ENCODE measurements at places on chromosomes 12 and 14. TPM values are rescaled to one million over a fixed set of nuclear protein-coding genes. Genes with fewer than 3 reads are reported as not detected.

The CAPZA3 gene
- total RNA-seq = not detected

The KRT78 gene
- 10.8 TPM for total RNA-seq

The MIP gene
- total RNA-seq = not detected

The CCDC184 gene
- 2.1 TPM for total RNA-seq

The EGLN3 gene
- total RNA-seq = 8.4 TPM

The KRT79 gene
- not detected for total RNA-seq

The C14orf119 gene
- 23.7 TPM for total RNA-seq

The RNF212B gene
- not detected for total RNA-seq

The CLEC4A gene
- total RNA-seq = 4.6 TPM

DNA sequence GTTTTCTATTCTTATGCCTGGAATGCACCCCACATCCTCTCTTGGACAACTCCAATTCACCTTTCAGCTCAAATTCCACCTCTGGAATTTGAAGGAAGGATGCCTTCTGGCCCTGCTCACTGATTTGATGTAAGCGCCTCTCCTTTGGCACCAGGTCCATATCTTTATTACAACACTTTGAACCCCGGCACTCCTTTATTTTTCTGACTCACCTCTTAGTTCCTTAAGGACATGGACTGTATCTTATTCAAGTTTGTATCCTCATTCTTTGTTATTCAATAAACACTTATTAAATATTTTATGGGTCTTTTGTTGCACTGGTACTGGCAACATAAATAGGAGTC lies 3.1 kb downstream of the GALC start:
- no peak for DNase-seq

GRCh38 chr12:102769323-102769916 lies 147.6 kb downstream of the PAH start:
- peak; percentile 55 for DNase-seq

GRCh38 chr12:71295953-71296352 lies 138.2 kb upstream of the TSPAN8 start:
- no peak for DNase-seq

GRCh38 chr12:64900540-64900939 lies 76.1 kb downstream of the TBC1D30 start:
- DNase-seq = no peak

DNA sequence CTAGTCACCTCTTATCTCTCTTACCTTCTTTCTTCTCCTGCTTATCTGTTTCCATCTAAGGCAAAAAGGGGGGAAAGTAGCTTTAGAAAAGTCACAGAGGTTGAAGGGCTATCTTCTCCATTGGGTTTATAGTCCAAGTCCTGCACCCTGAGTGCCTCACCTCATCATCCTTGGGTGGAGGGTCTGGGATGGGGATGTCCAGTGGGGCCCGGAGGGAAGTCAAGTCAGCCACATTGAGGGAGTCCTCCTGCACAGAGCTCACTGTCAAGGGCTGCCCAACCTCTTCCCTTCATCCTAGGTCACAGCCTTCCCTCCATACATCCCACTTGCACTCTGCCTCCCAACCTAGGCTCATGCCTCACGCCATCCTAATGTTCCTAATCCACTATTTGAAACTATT lies 1.2 kb downstream of the PSME2 start:
- DNase-seq = no peak

- no peak for DNase-seq
These were observed 66.8 kb downstream of the SRGAP1 start for GRCh38 chr12:63911341-63911740.

DNA sequence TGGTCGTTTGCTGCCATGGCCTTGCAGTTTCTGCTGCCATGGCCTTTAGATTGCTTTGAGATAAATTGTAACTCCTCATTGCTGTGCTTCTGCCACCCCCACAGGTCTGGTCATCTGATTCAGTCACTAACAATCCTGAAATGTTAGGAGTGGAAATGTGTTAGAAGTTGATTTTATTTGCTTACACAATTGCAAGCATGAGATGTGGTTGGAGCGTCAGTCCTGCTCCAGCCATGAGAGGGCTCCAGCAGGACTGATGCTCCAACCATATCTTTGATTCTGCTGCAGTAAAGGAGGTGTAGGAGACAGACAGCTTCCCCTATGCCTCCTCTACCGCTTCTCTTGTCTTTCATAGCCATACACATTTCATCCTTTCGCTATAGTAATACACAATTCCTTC lies 226.8 kb upstream of the RGS6 start:
- DNase-seq = no peak

DNA sequence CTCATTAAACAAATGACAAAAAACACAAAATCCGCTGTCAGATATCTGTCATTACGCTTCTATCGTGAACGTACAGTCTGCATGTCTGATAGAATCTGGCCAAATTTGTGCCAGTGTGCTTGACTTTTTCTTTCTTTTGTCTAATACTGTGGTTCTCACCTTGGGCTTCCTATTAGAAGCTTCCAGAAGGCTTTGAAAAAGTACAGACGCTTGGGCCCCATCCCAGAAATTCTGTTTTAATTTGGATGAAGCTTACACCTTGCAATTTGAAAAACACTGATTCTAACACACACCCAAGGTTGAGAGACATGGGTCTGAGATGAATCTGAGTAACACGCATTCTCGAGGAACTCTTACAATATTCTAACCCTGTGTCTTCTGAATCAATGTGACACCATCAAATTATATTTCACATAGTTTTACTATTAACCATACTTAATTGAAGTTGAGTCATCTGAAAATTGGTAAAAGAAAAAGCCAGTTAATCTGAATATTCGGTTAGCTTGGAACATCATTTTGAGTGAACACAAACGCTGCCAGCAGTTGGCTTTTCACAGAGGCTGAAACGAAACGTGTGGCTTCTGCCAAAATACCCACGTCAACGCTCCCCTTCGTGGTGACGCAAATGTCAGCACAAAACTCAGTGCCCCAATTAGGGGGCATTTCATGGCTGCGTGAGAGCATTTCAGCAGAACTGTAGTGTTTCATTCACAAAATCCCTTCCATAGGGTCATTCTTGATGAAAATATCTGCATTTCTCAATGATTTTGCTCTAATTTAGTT lies 420.5 kb downstream of the TMEM132D start:
- DNase-seq = no peak

DNA sequence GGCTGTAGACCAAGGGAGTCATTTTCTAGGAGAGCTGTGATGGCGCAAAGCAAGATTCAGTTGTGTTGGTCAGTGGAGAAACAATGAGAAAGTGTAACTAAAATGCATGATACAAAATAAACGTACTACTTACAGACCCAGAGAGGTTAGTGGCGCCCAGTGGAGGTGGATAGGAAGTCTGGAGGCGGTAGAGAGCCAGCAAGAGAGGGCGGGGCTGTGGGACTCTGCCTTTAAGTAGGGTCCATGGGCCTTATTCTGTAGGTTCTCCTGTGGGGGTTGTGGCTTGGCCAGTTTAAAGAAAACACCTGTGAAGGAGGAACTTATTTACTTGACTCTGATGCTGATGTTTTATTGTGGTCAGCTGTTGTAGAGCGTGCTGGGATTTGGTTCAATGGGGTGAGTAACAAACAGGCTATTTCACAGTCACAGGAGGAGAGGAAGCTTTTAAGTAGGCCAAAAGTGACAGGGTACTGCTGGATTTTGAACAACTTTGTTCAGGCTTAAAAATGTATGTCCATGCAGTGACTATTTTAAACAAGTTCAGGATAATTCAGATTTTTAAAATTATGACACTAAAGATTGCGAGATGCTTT lies 1097.7 kb downstream of the TMTC2 start:
- no peak for DNase-seq

GRCh38 chr12:132145334-132145733 lies 1.1 kb downstream of the NOC4L start:
- DNase-seq = peak; percentile 11

GRCh38 chr14:63788011-63788933 lies 60.4 kb upstream of the SGPP1 start:
- no peak for DNase-seq

DNA sequence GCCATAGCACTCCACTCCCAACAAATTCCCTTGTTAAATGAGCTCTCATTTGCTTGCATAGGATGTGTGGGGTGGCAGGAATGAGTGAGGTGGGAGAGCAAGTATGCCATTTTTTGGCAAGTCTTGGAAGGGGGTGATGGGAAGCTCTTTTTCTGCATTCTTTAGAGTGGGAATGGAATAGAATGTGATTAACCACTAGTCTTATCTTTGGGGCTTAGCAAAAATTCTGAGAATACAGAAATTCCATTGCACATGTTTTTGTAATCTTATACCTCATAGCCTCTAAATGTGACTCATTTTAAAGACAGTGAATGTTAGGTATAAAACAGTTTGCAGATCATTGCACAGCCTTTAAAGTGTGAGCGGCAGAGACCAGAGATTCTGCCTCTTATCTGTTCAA lies 28.4 kb upstream of the NEDD1 start:
- no peak for DNase-seq

GRCh38 chr12:12408265-12408690 lies 51.4 kb downstream of the BORCS5 start:
- DNase-seq = no peak

GRCh38 chr12:31903025-31903424 lies 56.2 kb upstream of the RESF1 start:
- DNase-seq = no peak

DNA sequence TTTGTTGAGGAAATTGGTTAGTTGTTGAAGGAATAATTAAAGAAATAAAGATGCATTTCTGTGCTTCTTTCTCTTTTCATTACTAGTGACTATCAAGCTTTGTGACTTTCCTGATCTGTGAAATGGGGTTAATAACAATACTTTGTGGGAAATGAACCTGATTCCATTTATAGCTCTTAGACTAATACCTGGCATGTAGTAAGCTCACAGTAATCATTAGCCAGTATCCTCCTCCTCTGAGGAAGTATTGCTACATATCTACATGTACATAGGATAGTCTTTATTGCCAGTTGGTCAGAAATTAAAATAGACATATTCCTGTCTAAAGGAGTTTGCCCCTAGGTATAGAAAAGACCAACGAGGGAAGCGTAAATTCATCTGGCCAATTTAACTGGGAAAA lies 1.8 kb upstream of the CCDC198 start:
- DNase-seq = no peak

GRCh38 chr12:94178882-94179281 lies 30.5 kb downstream of the PLXNC1 start:
- DNase-seq = no peak

DNA sequence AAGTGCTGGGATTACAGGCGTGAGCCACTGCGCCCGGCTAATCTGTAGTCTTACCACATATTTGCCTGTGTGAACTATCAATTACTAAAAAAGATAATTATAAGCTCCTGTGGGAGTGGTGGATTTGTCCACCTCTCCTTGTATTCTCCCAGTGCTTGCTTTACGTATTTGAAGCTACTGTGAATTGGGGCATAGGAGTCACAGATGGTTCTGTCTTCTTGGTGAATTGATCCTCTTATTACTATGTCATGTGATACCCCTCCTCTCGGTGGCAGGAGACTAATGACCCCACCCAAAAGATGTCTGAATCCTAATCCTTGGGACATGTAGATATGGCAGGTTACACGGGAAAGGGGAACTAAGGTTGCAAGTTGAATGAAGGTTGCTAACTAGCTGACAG lies 11.8 kb downstream of the GPR132 start:
- DNase-seq = no peak

DNA sequence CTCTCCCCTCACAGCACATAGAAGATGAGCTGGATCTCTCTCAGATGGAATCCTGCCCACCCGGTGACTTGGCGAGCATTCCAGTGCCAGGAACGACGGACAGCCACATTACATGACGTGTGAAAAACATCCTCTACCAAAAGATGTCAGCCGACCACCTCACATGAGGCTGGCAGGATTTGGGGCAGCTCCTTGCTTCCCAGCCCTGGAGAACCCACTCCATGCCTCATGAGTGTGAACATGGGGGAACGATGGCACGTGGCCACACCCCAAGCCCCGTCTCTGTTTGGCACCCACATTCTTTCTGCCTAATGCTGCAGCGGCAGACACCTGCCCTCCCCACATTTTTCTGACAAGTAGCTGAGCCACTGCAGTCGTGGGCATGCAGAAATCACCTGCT lies 202.5 kb downstream of the CALM1 start:
- DNase-seq = no peak

GRCh38 chr12:110743571-110744093 lies 941 bp upstream of the PPP1CC start:
- DNase-seq = peak; percentile 28

DNA sequence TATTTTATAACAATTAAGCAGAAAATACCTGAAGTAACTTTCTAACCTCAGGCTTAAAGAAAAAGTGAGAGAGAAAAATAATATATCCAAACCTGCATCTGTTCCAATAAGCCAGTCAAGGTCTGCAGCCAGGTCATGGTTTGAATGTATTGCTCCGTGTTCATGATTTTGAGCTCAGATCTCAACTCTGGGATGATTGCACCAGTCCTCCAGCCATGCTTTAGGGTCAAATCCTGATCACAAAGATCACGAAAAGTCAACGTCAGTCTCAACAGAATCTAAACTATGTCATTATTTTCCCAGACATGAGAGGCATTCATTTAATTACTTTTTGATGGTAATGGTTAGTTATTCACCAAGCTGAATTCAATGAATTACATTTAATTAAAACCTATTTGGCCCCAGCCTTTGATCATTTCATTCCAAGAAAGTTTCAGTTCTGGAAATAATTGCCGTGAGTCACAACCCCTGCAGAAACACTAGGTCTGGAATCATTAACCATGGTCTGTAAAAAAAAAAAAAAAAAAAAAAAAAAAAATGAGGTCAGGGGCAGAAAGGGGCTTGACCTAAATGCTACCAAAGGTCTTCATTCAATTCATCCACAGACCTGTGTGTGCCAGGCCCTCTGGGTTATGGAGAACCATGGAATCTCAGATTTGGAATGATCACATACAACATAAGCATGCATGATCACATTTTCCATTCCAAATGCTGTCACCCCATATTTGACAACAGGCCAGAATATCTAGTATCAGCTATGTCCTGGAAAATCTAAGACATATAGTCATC lies 55.6 kb downstream of the NT5DC3 start:
- no peak for DNase-seq

GRCh38 chr14:64170181-64170580 lies 124.0 kb downstream of the ESR2 start:
- DNase-seq = no peak

DNA sequence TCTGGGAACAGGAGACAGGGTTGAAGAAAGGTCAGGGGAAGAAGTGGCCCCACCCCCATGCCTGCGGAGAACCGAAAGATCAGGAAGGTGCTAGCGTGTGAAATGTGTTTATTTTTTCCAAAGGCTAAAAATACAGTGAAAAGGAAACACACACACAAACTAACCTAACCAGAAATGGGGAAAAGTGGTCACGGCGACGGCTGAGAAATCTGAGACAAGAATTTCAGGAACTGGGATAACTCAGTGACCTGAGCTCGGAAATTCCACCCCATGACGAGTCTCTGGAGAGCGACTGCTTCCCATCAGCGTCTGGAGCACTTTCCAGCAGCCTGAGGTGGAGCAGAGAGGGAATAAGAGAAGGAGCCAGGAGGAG lies 16.6 kb upstream of the RND1 start:
- no peak for DNase-seq
